ENCODE measurements at places on chromosomes 6 and 20.
A peak's percentile ranks its signal among the peaks of the same experiment; 100 is the strongest.

DNA sequence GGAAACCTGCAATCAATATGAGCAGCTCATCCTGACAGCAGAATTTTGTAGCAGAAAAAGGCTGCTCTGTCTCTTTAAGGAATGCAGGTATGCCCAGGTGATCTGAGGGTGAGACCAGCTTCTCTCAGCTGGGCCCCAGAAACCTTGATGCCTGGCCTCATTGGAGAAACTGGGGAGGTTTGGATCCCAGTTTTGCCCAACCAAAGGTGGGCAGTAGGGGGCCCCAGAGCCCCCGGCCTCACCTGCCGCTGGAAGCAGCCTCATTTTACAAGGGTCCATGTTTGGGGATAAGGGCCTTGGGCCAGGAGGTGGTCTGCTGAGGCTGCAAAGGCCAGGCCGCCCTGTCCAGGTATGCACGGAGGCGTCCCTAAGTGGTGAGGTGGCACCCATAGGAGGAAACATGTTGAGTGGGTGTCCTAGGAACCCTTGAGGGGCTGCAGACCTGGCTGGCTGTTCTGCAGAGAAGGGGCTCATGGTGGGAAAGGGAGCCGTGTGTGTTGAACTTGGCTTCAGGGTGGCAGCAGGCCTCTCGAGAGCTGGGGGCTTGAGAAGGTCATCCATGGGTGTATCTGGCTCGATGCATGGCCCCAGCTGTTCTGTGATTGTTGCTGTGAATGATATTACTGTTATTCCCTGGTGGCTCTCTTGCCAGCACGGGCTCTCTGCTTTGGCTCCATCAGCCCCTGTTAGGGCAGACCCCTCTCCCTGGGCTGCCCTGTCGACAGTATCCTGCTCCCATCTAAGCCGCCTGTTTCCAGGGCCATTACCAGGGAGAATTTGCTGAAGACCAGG lies 208.4 kb downstream of the CDH4 start:
- no peak for DNase-seq

DNA sequence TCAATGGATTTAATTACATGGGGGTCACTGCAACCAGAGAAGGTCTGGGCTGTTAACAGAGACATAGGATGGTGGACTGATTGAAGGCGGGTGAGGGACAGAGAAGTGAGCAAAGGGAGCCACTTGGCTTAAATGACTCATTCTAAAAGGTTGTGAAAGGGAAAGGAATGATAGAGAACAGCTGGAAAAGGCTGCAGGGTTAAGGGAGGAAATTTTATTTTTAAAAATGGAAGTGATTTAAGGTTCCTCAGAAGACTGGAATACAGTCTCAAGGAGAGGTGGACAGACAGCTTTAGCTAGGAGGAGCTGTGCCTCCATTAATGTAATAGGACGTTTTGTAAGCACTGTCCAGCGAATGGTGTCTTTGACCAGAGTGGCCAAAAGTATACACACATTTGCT lies 46.7 kb downstream of the RGS17 start:
- DNase-seq, result peak; percentile 8

- no peak for DNase-seq
Measured at GRCh38 chr6:144075875-144076274, 19.5 kb downstream of the SF3B5 start.

DNA sequence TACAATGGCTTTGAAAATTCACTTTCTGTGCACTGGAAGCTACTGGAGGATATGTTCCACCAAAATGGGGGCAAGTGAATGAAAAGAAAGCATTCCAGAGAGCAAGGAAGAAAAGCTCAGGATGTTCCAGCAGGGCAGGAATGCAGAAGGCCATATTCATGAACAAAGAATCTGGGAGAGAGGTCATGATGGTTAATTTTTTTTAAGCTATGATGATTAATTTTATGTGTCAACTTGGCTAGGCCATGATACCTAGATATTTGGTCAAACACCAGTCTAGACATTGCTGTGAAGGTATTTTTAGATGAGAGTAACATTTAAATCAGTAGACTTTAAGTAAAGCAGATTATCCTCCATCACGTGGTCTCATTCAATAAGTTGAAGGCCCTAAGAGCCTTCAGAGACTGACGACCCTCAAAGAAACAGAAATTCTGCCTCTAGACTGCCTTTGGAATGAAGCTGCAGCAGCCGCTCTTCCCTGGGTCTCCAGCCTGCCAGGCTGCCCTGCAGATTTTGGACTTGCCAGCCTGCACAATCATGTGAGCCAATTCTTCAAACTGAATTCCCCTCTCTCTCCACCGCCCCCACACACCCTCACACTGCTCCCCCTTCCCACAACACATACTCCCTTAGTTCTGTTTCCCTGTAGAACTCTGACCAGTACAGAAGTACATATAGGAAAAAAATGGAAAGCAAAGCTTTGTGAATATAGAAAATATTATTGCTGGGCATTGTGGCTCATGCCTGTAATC lies 20.1 kb upstream of the GCM1 start:
- DNase-seq, result no peak

DNA sequence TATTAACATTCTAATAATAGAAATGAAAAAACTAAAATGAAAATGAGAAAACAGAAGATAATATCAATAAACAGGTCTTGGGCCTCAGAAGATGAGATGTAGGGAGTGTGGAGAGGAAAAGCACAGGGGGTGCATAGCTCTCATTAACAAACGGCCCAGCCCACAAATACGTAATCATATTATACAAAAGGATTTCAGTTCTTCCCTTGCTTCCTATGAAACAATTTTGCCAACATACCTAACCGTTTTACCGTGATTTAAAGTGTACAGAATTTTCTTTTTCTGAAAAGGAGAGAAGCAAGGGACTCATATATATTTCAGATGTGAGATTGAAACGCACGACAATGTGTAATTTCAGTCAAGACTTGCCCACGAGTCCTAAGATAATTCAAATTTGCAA lies 136.0 kb downstream of the HFE start:
- no peak for DNase-seq

- DNase-seq, result no peak
Measured at GRCh38 chr20:50758469-50758868, 27.1 kb downstream of the PARD6B start.

- DNase-seq, result no peak
Measured at GRCh38 chr6:56775498-56776166, 132.9 kb upstream of the DST start.

DNA sequence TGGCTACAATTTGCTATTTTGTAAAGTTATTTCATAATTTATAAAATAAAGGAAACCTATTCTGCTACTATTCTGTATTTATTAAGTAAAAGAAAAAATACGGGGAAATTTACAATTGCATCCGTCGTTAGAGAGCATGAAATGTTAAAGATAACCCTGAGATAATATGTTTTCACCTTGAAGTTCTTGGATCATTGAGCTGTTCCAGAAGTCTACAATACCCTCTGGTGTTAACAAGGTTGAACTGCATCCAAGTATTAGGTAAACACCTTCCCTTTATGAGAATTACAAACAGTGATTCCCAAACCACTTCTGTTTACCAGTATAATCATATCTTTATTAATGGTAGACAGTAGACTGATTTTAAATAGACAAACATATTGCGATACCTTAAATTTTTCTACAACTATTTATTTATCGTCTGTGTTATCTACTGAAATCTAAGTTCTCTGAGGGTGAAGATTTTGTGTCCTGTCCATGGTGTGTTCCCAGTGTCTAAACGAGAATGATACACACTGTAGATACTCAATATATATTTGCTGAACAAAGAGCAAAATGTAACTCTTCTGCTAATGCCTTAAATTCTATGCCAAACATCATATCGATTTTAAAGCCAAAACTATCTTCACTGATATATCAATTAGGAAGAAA lies 28.2 kb downstream of the TBC1D32 start:
- no peak for DNase-seq

GRCh38 chr6:47715782-47716181 lies 17.4 kb downstream of the ADGRF4 start:
- DNase-seq, result no peak

DNA sequence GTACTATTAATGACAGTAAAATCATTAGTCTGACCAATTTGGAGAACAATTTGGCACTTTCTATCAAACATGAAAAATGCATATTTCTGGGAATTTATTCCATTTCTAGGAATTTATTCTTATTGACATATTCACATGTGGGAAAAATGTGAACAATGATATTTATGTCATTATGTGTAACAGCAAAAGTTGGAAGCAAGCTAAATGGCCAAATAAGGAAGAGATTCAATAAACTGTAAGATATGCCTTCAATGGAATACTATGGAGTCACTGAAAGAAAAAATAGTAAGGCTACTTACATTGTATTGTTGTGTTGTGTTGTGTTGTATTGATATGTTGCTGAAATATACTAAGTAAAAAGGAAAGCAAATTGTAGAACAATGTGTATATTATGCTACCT lies 100.5 kb upstream of the EDN1 start:
- no peak for DNase-seq

- DNase-seq, result no peak
Measured at GRCh38 chr20:29306390-29307072, 1950.9 kb upstream of the DEFB115 start.

DNA sequence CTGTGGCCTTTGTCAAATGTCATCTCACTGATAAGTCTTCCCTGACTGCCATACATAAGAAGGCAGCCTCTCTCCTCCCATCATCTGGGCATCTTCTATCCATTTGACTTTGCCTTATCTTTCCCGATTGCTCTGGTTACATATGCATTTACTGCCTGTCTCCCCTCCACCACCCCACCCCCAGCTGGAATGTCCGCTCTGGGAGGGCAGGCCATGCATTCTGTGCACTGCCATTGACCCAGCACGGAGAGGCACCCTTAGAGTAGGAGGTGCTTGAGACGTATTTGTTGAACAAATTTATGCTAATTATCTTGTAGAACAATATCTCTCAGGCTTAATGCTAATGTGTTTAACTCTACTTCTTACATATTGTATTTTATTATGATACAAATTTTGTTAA lies 183.9 kb upstream of the HDAC2 start:
- DNase-seq, result no peak

DNA sequence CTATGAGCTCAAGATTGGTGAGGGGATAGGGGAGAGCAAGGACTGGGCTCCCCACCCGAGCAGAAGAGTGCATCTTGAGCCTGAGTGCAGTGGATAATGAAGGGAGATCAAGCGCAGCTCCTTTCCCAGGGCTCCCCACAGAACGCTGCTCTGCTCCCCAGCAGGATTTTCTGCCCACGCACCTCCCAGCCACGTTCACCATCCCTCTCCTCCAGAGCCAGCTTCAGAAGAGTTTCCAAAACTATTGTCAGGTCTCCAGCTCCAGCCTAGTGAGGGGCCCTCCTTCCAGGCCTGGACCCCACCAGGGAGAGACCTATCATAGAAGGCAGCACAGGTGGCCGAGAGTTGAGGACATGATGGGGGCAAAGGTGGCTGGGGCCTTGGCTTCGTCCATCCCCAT lies 34.5 kb downstream of the FOXP4 start:
- DNase-seq, result no peak

- no peak for DNase-seq
Measured at GRCh38 chr6:7112741-7113313, 5.1 kb downstream of the RREB1 start.

DNA sequence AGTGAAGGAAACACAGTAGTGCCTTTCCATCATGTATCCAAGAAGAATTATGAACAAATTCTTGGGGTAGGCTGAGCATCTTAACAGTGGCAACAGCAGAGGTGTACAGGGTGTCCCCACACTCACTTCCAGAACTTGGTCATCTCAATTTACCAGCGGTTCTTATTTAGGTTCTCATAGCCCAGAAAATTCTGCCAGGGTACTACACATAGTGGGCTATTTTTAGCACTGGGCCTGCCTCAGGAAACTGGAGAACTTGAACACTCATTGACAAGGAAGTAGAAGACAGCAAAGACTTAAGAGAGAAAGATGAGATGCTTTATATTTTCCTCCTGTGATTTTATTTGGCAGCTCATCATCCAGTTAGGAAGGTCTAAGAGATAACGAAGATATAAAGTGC lies 71.8 kb upstream of the PHIP start:
- no peak for DNase-seq

DNA sequence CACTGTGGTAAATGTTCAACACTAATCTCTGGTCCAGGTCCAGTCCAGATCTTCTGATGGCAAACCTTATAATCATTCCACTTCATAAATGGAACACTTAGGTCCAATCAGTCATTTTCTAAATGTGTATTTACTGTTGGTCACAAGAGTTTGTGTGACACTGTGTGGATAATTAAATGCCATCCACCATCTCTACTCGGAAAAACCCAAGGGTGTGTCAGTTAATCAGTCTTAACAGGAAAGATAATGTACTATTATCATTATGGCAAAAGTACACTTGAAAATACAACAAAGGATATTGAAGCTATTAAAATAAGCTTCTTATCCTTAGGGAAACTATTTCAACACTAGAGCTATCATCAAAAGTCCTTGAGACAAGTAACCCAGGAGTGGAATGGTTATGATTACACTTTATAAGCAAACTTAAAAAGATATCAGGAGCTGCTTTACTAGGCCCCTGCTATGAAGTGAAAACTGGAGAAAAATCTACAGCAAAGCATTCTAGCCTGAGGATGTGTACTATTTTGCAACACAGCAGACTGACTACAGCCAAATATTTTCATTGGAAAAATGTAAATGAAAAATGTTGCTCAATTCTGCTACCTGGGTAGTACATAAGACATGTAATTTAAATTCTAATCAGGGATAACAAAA lies 227.9 kb downstream of the LAMA2 start:
- no peak for DNase-seq

DNA sequence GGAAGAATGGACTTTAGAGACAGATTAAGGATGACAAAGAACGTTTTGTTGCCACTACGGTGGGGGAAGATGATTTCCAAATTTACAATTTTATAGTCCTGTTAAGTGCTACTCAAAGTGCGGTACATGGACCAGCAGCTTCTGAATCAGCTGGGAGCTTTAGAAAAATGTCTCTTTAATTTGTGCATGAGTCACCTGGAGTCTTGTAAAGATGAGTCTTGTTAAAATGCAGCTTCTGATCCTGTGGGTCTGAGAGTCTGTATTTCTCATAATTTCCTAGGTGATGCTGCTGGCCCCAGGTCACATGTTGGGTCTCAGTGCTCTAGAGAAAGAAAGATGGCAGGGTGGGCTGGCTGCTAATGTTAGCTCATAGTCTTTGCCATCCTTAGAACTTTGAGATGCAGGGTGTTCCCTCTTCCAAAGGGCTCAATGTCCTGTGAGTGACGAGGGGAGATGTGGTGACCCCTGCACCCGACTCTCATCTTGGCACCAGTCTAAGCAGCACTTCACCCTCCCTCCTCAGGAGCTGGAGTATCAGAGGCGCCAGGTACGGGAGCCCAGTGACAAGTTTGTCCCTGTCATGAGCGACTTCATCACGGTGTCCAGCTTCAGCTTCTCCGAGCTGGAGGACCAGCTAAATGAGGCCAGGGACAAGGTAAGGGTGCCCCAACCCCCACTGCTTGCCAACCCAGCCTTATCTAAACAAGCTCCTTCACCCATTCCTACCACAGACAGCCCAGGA lies 34.5 kb downstream of the MOCS1 start:
- DNase-seq, result no peak

DNA sequence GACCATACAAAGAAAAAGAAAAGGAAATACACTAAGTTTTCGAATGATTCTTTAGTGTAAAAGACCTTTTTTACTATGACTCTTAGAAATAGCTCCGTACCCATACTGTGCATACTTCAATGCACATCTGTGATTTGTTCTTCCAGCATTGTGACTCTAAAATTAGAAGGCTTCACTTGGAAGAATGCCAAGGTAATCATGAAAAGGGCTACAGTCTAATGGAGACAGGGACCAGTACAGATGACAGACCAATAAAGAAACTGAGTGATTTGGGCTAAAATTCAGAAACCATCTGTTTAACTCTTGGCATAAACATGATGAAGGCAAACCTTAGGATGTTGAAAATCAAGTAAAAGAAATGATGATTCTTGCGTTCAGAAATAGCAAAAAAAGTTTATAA lies 46.3 kb downstream of the CYP39A1 start:
- no peak for DNase-seq

GRCh38 chr6:12026120-12026519 lies 14.0 kb downstream of the HIVEP1 start:
- no peak for DNase-seq

All from AG04450 (cell line).